ENCODE measurements at places on chromosomes 7 and 10.
A peak's percentile ranks its signal among the peaks of the same experiment; 100 is the strongest.

DNA sequence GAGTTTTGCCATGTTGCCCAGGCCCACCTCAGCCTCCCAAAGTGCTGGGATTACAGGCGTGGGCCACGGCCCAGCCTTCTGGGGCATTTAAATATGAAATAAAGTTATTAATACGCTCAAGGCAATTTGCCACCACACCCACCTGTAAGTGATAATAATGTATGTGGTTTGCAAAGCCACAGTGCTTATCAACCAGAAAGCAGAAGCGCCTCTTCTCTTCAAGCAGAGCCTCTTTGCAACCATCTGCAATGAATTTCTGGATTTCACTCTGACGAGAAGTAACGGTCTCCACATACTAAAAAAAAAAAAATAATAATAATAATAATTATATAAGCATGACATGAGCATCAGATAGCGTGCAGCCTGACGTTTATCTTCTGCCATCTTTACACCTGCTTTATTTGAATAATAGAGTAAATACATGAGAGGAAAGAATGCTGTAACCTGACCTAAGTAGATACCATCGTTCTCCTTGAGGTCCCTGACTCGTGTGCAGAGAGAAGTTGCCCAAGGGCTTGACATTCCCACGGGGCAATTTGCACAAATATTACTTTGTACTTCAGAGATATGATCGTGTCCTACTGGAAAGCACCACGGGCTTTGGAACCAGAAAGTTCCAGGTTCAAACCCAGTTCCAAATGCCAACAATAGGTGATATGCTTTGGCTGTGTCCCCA lies 34.0 kb downstream of the BRI3 start:
- no peak for DNase-seq

DNA sequence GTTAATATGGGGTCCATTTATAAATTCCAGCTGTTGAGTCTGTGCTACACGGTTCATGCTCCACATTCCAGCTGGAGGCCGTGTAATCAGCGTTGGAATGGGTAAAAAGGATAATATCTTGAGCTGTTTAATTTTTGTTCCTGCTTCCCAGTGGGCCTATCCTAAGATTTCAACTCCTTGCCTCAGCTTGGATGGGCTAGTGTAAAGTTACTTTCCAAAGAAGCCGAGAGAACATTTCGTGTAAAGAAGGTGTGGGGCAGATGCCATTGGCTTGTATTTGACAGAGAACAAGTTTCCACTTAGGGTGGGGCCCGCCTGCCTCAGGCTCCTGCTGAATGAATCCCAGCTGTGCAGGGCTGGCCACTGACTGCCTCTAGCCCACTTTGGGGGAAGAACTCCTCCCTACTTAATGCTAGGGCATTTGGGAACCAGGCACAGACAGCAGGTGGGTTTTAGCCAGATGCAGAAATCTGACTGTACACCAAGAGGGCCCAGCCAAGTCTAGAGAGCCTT lies 125.9 kb upstream of the LYZL2 start:
- DNase-seq: peak; percentile 93

DNA sequence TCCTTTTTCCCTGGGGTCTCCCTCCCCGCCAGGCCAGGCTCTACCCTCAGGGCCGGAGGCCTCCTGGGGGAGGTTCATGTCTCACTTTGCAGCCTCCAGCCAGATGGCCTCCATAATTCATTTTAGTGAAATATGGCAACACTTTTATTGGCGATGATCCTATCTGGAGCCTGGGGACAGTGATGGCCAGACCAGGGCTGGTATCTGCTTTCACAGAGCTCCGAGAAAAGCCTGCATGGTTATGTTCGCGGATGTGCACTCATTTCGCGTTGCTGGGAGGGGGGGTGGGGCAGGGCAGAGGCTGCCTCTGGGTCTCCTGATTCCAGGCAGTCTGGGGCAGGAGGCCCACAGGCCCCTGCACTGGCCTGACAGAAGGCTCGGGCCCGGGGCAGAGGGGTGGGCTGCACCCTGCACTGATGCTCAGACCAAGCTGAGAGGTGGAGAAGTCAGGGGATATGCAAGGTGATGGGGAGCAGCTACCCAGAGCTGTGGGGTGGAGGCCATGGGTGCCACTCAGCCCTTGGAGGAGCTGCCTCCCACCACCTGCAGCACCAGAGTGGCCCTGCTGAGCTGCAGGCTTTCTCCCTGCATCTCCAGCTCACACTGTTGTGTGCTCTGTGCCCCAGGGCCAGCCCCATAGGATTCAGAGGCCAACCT lies 85.3 kb upstream of the RET start:
- peak; percentile 12 for DNase-seq

DNA sequence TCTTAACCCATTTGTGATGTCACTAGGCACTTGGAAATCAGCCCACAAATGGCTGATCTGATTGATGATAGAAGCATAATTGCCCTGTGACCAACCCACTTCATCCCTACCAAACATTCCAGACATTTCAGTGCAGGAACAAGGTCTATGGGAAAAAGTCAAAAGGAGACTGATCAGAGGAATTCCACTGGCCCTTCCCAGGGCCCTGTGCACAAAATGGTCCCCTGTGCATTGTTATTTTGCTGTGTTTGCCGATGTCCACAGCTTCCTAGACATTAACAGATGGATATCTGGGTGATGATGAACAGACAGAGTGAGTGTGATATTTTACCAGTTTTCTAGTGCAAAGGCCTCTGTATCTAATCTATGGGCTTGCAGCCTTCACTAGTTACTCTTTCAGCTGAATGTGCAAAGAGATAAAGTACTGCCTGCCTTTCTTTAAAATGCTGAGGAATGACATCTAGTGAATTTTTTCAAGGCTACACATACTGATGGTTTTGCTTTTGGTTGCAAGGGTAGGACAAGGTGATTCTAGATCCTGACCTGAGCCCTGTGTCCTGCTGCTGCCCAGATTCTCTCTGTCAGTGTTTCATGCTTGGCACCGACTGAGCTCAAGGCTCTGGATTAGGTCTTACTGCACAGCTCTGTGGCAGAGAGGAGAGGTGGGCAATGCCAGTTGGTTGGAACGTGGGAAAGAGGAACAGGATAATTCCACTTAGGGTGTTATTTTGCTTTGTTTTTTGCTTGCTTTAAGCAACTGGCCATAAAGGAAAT lies 55.4 kb downstream of the CALD1 start:
- DNase-seq: no peak

DNA sequence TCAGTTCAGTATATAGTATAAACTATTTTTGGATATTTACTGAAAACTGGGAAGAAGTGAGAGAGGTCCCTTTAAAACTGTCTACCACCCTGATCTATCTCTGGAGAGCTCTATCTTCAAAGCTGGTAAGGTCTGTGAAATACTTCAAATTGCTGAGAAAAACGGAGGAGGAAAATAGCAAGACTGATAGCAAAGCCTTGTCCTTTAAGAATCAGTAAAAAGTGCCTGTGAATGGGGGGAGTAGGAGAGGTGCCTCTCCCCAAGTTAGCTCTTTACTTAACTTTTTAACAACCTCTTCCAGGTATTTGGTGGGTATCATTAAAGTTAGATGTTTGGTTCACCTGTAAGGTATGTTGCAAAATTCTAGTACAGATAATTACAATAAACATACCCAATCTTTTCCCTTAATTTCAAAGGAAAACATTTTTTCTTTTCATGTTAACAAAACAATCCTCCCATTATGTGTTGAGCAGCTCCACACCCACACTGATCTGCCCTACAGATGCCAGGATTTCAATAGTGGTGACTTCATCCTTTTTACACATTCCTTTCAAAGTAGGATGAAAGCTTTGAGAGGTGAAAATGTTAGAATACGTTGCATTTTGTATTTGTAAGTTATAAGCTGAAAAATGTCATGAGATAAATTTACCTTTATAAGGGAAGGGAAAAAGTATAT lies 149.2 kb downstream of the CRPPA start:
- DNase-seq: no peak

DNA sequence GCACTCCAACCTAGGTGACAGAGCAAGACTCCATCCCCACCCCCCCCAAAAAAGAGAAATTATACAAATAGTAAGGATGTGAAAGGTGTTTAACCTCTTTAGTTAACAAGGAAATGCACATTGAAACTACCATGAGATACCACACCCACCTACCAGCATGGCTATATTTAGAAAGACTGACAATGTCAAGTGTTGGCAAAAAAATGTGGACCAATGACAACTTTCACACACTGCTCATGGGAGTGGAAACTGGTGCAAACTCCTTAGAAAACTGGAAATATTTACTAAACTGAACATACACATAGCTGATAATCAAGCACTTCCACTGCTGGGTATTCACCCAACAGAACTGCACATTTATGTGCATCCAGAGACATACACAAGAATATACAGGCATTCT lies 23.3 kb upstream of the NRF1 start:
- DNase-seq: no peak

DNA sequence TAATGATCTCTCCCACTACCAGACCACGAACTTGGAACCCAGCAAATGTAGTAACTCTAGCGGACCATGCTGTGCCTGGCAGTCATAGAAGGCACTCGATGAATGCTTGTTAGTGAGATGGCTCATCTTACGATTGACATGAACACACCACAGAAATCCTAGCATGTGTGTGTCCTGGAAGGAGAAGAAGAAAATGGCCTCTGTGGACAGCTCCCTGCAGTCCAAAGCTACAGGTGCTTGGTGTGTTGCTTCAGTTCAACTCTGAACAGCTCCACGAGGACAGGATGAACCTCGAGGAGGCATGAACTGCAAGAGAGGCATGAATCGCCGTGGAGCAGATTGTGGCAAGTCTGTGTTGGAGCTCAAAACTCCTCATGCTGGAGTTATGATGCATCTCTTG lies 93.5 kb downstream of the KLF6 start:
- no peak for DNase-seq

DNA sequence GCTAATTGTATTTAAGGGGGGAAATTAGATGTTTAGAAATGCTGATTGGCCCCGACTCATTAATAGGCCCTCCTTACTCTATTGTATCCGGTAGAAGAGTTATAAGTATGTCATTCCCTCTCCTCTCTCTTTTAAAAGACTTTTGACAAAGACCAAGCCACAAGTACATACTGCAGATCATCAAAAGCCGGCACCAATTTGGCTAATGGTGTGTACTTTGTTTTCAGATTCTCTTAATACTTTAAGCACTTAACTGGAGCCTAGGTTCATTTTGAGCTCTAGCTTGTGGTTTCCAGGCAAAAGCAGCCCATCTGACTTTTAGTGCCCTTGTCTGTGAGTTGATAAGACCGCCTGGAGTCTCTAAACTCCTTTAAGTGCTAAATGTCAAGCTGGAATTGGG lies 210.0 kb upstream of the LYZL1 start:
- DNase-seq: no peak

DNA sequence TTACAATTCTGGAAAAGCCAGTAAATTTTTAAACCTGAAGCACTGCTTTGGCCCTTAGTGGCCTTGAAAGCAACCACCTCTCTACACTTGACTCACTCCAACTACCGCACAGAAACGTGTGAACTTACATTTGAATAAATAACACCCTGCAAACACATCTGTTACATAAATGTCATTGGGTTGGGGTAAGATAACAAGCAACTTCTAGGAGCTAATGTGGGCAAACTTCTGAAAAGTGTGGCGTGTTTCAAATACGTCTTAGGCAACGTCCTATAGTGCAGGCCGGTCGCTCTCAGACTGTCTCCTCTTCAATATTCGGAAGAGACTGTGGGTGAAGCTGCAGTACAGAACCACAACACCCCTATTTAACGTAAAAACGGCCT lies 474 bp downstream of the ORC5 start:
- no peak for DNase-seq

DNA sequence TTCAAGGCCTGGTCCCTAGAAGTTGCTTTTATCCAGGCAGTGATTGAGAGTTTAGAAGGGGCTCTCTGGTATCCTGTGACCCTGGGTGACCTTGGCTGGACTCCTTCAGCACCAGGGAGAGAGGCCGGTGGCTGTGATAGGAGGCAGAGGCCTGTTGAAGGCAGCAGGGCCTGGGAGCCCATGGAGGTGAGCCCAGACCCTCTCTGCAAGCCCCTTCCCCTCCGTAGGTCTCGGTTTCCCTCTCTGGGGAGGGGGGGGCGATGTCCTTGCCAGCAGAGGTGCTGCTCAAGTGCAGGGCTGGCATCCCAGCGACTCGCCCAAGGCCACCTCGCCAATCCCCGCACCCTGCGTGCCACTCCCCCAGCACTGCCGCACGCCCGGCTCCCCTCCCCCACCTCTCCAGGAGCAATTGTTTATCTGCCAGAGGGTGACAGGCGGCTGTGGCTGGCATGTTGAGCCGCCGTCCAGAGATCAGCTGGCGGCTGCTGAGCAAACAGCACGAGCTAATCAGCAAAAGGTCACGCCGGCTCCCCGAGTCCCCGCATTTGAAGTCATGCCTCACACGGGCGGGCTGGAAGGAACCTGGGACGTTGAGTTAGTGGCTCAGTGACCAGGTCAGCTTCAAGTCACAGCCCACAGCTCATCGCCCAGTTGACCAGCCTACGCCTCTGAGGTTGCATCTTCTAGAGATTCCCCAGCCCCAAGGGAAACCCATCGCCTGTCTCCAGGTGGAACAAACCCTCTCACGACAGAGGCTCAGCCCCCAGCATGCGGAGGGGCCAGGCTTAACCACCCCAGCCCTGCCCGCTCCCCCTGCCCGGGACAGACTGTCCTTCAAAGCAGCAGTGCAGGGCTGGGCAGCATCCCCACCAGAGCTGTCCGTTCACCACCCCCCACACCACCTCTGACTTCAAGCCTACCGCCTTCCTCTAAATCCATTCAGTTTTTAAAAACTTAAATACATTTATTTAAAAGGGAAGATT lies 43.7 kb downstream of the ELFN1 start:
- no peak for DNase-seq

- no peak for DNase-seq
Measured at GRCh38 chr7:158617737-158618128, 30.1 kb upstream of the PTPRN2 start.

GRCh38 chr10:69801094-69801433 lies 642 bp upstream of the COL13A1 start:
- peak; percentile 63 for DNase-seq

DNA sequence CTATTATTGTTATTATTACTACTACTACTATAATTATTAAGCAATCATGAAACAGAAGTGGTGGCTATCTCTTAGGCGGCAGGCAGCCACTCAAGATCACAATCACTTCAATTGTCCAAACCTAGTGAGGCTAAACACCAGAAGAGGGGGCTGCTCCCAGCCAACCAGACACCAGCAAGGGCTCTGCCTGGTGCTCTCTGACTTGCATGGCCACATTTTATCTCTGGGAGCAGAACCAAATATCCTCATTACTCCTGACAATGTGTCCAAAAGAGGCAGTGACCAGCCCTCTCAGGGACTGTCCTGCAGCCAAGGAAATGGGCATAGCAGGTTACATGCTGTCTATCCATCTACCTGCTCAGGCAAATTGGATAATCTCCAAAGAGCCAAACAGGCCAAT lies 187.4 kb upstream of the PDE1C start:
- DNase-seq: no peak

- no peak for DNase-seq
Measured at GRCh38 chr10:45150997-45151396, 150.3 kb downstream of the ZNF22 start.

- peak; percentile 29 for DNase-seq
Measured at GRCh38 chr10:49271346-49271745, 27.6 kb upstream of the C10orf71 start.

Data from right hindlimb (tissue), 1 donor.